Activated CD4-positive, CD25-positive, alpha-beta regulatory T cell treated with anti-CD3 and anti-CD28 coated beads, Interleukin-2, amount 50 U/mL, for 72 hours (primary cell): ENCODE measurements at places on chromosomes 6 and 20.

- DNase-seq = no peak
These were observed 12.5 kb downstream of the CTSZ start for GRCh38 chr20:58994390-58995159.

- no peak for DNase-seq
These were observed 15.1 kb upstream of the NXT1 start for GRCh38 chr20:23335521-23335920.

DNA sequence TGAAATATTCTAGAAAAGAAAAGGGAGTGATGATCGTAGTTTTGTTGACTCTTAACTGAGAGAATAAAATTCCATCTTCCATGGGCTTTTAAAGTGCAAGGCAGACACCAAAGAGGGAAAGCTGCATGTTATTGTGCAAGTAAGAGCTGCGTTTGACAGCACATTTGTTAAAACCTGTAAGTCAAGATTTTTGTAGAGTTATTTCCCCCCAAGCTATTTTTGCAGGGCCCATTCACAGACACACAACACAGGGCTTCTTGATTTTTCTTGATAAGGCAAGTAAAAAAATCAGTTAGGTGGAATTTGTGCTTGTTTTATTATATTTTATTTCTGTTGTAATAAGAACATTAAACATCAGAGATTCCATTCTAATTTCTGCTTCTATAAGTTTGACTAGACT, 13.8 kb downstream of the CFAP206 start:
- no peak for DNase-seq

DNA sequence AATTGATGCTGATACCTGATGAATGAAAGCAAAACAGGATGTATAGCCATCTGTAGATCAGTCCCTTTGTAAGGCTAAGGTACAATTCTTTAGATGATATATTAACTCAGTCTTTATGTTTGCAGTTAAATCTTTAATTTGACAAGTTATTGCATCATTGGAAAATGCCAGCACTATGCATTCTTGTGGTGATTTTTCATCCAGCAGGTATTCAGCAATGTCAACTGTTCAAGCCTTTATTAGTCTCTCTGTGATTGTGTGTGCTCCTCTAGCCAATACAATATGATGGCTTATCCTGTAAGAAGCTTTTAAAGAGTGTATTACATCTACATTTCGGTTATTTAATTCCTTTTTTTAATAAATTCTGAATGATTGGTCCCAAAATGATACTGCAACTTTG, 34.3 kb downstream of the HLA-DMB start:
- DNase-seq = no peak

DNA sequence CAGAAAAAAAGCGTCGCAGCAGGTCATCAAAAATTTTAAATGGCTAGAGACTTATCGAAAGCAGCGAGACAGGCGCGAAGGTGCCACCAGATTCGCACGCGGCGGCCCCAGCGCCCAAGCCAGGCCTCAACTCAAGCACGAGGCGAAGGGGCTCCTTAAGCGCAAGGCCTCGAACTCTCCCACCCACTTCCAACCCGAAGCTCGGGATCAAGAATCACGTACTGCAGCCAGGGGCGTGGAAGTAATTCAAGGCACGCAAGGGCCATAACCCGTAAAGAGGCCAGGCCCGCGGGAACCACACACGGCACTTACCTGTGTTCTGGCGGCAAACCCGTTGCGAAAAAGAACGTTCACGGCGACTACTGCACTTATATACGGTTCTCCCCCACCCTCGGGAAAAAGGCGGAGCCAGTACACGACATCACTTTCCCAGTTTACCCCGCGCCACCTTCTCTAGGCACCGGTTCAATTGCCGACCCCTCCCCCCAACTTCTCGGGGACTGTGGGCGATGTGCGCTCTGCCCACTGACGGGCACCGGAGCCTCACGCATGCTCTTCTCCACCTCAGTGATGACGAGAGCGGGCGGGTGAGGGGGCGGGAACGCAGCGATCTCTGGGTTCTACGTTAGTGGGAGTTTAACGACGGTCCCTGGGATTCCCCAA, at the start of gene EEF1A1:
Gene EEF1A1, minus strand, starts transcription at position 345 of the 663 bp plus-strand sequence. CDS start 1,006 bp downstream, outside the sequence.
- DNase-seq = peak; percentile 96

DNA sequence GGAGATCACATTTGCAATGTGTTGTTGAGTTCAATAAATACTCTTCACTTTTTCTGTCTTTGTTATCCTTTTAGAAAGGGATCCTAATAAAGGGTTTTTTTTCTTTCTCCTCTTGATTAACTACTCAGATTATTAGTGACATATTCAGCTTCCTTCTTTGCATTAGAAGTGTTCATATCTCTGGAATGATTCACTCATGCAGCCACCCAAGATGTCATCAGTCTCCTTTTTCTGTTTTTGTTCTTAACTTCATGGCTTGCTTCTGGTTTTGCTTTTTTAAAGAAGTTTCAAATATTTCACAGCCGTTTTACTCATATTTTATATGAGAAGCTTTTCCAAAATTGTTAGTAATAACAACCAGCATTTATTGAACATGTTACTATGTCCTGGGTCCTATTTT, 187.6 kb downstream of the TMEM242 start:
- DNase-seq = no peak
